CD14-positive monocyte (primary cell): ENCODE measurements at places on chromosomes 4 and X.

- no peak for DNase-seq
Measured at GRCh38 chr4:105624530-105624929, 72.1 kb downstream of the ARHGEF38 start.

- DNase-seq: no peak
Measured at GRCh38 chrX:99603091-99603814, 806.8 kb downstream of the PCDH19 start.

DNA sequence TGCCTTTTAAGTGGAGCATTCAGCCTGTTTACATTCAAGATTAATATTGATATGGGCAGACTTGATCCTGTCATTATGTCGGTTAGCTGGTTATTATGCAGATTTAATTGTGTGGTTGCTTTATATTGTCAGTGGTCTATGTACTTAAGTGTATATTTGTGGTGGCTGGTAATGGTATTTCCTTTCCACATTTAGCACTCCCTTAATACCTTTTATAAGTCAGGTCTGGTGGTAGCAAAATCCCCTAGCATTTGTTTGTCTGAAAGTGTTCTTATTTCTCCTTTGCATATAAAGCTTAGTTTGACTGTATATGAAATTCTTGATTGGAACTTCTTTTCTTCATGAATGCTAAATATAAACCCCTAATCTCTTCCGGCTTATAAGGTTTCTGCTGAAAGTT lies 403.7 kb upstream of the EPHA5 start:
- DNase-seq: no peak

DNA sequence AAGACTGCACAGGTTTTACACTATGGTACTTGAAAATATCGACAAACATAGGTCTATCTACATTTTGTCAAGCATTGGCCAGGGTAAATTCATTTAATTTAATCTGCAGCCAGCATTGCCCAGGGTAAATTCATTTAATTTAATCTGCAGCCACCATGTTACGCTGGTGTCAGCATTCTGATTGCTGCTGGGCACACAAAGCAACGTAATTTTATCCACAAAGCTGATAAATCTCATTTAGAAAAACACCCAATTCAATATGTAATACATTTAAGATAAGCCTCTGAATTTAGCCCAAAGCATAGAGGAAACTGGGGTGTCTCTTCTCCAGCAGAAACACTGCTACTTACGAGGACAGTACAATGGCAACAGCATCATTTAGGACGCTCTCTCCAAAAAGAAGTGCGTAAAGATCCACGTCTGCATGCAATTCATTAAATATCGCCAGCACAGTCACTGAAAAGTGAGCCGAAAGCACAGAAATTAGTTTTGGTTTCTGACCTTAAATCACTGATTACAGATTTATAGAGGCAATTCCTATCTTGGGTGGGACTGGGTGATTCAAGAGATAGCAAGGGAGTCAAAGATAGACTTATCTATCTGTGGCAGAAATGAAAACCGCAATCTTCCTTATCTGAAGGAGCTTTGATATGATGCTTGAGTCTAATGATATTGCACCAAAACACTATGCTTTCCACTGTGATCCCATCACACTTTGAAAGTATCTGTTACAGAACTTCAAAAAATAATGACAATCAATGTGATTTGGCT lies 88.8 kb downstream of the CHST7 start:
- DNase-seq: no peak

GRCh38 chrX:28997706-28998463 lies 410.6 kb downstream of the IL1RAPL1 start:
- no peak for DNase-seq

- DNase-seq: peak; percentile 78
Measured at GRCh38 chrX:48683411-48683982, at the start of gene WAS. Gene WAS, plus strand, starts transcription at chrX:48683799. Its CDS starts 55 bp downstream, at chrX:48683854.

DNA sequence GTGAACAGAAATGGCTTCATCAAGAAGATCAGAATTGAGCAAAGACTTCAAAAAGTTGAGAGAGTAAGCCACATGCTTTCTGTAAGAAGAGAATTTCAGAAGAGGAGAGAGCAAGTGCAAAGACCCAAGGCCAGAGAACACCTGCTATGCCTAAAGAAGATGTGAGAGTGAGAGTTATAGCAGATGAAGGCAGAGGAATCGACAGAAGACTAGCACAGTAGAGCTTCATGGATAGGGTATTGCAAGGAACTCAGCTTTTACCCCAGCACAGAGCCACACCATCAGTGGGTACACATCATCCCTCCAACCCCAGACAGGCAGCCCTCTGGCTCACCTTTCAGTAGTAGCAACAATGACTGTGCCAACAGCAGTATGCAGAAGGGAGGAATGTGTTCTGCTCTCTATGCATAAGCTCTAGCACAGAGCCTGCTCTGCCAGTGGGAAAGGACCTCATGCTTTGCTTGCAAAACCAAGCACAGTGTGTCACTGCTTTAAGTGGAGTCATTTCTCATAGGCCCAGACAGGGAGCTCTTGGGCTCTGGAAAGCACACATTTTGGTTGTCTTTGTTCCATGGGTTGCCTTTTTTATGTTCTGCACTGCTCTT lies 318.6 kb downstream of the NAF1 start:
- no peak for DNase-seq

- no peak for DNase-seq
Measured at GRCh38 chr4:7186031-7186430, 6.3 kb upstream of the SORCS2 start.

- DNase-seq: no peak
Measured at GRCh38 chr4:8700531-8700930, 108.0 kb downstream of the CPZ start.

GRCh38 chr4:145679991-145680455 lies at the start of gene C4orf51:
Gene C4orf51, plus strand, starts transcription at chr4:145680146. Its CDS starts 58 bp downstream, at chr4:145680204.
- DNase-seq: no peak

- DNase-seq: no peak
Measured at GRCh38 chrX:7704205-7704604, 138.8 kb upstream of the VCX start.

- DNase-seq: no peak
Measured at GRCh38 chr4:38822748-38823303, 18.2 kb upstream of the TLR1 start.

GRCh38 chrX:84467898-84468297 lies 34.4 kb downstream of the HDX start:
- no peak for DNase-seq

DNA sequence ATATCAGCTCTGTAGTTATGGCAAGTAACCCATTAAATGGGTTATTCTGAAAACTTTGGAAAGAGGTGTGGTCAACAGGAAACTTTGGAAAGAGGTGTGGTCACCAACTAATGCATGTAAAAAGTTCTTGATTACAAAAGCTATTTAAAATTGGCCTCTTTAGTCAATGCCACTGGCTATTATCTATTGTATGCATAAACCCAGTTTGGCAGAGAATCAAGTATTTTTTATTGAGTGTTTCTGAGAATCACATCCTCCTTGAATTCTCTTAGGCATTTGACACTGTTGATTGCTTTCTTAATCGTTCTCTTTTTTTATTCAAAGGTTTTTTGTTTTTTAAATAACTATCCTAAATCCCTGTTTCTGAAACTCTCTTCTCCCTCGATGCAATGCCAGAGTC lies 7.5 kb downstream of the P2RY4 start:
- DNase-seq: no peak

GRCh38 chr4:158729716-158730559 lies 6.7 kb upstream of the PPID start:
- DNase-seq: peak; percentile 66

DNA sequence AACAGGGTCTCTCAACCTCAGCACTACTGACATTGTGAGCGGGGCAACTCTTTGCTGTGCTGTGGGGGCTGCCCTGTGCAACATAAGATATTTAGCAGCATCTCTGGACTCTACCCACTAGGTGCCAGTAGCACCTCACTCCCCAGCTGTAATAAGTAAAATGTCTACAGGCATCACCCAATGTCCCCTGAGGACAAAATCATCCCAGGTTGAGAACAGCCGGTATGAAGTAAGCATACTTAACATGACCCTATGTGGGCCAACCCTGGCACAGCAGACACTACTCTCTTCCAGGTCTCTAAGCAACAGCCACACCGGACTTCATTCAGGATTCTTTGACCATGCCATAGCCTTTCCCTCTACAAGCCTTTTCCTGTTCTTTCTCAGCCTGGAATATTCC lies 10.5 kb upstream of the MGST2 start:
- DNase-seq: no peak

GRCh38 chr4:173317004-173317403 lies 17.2 kb downstream of the HMGB2 start:
- DNase-seq: no peak

GRCh38 chr4:168551945-168552695 lies 55.3 kb downstream of the PALLD start:
- DNase-seq: peak; percentile 43

GRCh38 chr4:42627885-42628646 lies 28.8 kb downstream of the ATP8A1 start:
- DNase-seq: peak; percentile 6

DNA sequence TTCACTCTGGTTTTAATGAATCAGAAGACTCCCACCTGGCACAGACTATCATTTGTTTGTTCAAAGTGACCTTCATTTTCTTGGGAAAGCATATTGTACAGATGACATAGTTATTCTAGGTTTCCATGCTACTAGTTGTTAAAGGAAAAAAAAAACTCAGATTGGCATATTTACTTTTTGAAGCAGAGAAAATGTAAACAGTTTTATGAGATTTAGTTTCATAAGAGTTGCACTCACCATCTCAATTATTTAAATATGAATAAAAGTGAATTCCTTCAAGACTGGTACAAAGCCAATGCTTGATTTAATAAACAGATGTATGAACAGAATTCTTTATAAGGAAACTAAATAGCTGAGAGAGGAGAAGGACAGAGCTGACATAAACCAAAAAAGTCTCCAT lies 280.3 kb upstream of the UGT8 start:
- no peak for DNase-seq

- no peak for DNase-seq
Measured at GRCh38 chr4:53593765-53594164, 2.5 kb upstream of the LNX1 start.

DNA sequence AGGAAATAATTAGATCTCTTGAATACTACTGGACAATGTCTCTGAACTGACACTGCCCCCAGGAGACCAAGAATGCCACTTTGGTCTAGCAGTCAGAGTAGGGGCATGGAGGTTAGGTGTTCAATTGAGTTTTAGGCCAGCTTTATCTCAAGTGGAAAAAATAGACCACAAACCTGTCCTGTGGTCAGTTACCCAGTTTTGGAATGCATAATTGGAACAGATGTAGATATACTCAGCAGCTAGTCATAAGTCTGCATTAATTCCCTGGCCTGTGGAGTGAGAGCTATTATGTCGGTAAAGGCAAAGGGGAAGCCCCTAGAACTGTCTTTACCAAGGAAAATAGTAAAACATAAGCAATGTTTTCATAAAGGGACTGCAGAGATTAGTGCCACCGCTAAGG lies 587.7 kb downstream of the GLUD2 start:
- DNase-seq: no peak

DNA sequence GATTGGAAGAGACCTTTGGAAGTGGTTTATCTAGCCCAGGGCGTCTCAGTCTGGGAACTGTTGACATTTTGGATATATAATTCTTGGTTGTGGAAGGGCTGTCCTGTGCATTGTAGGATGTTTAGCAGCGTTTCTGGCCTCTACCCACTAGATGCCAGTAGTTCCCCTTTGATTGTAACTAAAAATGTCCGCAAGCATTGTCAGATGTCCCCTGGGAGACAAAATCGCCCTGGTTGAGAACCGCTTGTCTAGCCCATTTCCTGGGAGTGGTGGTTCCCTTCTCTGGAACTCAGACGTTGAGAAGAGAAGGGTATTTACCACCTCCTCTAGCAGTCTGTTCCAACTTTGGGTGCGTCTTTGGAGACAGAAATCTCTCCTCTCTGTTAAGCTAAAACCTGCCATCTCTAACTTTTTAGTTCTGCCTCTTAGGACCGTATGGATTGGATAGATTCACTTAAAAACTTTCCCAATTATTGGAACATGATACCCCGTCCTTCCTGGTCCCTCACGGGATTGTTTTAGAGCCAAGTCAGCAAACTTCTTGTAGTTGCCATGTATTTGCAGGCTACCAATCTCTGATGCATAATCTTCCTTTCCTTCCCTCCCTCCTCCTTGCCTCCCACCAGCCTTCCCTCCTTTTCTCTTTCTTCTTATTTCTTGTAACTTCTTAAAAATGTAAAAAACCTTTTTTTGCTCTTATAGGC lies 13.9 kb downstream of the TMEM165 start:
- DNase-seq: no peak

DNA sequence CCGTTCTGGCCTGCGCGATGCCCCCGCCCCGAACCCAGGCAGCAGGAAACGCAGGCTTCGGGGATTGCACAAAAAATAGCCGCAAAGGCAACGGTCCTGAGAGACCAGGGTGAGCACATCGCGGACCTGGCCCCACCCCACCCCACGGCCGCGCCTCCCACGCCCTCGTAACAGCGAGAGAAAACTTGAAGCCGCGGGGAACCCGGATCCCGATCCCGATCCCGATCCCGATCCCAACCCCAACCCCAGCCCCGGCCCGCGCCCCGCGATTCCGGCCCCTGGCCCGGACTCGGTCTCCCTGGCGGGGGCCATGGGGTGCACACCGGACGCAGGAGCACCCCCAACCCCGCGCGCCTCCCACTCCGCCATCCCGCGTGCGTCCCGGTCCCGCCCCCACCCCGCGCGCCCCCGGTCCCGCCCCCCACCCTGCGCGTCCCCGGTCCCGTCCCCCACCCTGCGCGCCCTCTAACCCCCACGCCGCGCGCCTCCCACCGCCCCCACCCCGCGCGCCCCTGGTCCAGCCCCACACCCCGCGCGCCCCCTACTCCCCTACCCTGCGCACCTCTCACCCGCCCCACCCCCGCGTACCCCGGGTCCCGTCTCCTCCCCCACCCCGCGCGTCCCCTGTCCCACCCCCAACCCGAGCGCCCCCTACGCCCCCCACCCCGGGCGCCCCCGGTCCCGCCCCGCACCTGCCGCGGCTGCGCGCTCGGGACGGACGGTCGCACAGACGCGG lies 29.0 kb downstream of the NOP14 start:
- peak; percentile 73 for DNase-seq

- DNase-seq: no peak
Measured at GRCh38 chr4:160928482-160928881, 1235.3 kb downstream of the FSTL5 start.

GRCh38 chrX:105190252-105190853 lies 30.1 kb downstream of the TEX13A start:
- DNase-seq: no peak

DNA sequence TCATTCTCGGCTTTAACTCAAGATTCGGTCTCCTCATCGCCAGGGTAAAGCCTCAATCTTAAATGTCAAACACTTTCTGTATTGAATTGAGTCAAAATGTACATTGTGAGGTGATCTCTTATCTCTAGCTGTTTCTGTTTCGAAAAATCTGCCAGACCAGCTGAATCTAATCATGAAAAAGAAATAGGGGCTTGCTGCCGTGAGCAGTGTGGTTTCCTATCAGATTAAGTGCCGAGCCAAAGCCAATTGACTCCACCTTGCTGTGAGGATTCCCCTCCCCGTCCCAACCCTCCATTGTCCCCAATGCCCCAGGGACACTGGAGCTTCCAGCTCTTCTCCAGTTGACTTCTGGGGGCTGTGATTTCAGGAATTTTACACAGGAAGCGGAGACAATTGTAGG lies 12.5 kb upstream of the CRLF2 start:
- no peak for DNase-seq

- no peak for DNase-seq
Measured at GRCh38 chr4:118816538-118817177, 19.3 kb downstream of the SEC24D start.

- DNase-seq: no peak
Measured at GRCh38 chr4:88005076-88005475, 2.4 kb upstream of the PKD2 start.

- no peak for DNase-seq
Measured at GRCh38 chr4:32427566-32427965, 1707.4 kb downstream of the PCDH7 start.
